ENCODE measurements at places on chromosomes 2 and 18.

- DNase-seq = no peak
These were observed 29.2 kb downstream of the ZNF516 start for GRCh38 chr18:76465630-76466409.

DNA sequence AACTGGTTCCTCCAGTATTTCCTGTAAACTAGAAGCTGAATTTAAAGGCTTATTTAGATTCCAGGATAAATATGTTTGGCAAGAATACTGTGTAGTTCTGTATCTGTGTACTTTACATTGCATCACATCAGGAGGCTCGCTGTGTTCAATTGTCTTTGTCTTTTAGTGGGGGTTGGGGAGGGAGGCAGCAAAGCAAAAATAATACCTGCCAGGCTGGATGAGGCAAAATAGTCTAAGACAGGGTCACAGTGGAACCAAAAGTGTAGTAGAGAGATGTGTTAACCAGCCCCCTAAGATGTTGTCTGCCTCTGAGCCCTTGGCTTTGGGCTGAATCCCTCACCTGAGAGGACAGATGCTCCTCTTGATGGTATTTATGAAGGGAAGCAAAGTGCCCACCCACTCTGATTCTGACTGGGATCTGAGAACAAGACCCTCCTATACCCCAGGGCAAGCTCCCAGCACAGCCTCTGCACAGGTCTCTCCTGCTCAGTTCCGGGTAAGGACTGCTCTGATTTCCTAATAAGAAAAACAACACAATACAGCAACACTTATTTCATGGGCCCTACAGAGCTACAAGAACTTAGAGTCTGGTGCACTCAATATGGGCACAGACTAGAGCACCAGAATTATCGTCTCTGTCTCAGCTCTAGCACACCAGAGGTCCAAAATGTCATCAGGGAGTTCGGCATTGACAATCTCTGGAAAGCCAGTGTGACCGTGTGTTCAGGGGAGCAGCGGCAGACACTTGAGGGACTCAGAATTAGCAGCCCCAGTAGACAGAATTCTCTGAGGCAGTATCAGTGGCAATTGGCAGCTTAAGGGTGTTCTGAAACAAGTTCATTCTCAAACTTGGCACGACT is 7.2 kb upstream of the AFTPH start:
- no peak for DNase-seq

DNA sequence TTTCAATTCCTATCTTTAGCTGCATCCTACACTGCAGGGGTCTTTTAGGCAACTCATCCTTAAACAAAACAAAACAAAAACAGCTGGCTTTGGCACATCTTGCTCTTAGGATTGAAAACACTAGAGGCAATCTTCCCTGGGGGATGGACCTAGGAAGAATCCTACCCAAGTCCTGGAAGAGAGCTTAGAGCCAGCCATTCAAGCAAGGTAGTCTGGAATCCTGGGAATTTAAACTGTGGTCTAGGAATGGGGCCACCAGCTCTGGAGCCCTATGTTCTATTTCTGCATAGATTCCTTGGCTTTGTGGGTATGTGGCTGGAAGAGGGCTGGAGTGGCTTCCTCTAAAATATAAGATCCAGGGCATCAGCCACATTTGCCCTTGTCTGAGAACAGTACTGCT is 27.7 kb downstream of the MYL1 start:
- DNase-seq = no peak

- DNase-seq = no peak
These were observed 60.8 kb downstream of the CWC22 start for GRCh38 chr2:179946346-179946745.

GRCh38 chr2:217095511-217096205 is 235.8 kb upstream of the TNP1 start:
- peak; percentile 62 for DNase-seq

- DNase-seq = no peak
These were observed 32.7 kb upstream of the FHL2 start for GRCh38 chr2:105431367-105432043.

GRCh38 chr2:237474442-237474911 is 12.6 kb upstream of the MLPH start:
- DNase-seq = no peak

DNA sequence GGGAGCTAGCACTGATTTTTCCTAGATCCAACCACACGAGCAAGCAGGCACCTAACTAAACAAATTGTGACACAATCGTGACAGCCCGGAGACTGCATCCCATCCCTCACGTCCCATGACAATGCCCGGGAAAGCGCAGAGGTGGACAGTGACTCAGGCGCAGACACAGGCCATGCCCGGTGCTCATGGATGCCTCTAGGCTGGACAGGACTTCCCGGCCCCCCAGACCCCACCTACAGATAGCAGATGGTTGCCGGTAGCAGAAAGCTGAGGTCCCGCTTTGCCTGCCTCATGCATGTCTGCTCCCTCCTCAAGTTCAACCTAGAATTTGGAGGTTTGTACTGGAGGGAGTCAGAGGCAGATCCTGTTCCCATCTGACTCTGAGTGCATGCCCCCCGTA is 81.0 kb downstream of the TPO start:
- no peak for DNase-seq

GRCh38 chr2:48510329-48510728 is 19.6 kb upstream of the STON1 start:
- no peak for DNase-seq

DNA sequence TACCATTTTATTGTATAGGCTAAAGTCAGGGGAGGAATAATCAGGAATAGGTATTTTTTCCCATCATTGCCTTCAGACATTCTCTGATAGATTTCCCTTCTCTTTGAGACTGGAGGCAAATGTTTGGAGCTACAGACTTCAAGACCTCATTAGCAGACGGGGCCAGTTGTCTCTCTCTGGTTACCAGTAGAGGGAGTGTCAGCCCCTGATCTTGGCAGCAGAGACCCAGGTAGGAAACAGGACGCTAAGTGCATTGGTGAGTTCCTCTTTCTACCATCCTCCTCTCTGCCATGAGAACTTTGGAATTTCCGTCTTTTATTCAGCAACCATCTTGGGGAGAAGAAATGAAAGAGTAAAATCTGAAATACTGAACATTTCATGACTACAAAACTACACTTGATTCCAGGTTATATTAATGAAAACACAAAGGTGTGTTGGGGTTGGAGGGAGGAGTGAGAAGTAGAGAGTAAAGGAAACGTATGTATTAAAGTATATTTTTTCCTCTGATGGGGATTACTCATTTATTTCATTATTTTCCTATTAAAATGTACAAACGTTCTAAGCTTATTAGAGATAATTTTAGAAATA is 186.2 kb upstream of the GCFC2 start:
- DNase-seq = peak; percentile 62
